ENCODE measurements at places on chromosomes 7 and 10.

DNA sequence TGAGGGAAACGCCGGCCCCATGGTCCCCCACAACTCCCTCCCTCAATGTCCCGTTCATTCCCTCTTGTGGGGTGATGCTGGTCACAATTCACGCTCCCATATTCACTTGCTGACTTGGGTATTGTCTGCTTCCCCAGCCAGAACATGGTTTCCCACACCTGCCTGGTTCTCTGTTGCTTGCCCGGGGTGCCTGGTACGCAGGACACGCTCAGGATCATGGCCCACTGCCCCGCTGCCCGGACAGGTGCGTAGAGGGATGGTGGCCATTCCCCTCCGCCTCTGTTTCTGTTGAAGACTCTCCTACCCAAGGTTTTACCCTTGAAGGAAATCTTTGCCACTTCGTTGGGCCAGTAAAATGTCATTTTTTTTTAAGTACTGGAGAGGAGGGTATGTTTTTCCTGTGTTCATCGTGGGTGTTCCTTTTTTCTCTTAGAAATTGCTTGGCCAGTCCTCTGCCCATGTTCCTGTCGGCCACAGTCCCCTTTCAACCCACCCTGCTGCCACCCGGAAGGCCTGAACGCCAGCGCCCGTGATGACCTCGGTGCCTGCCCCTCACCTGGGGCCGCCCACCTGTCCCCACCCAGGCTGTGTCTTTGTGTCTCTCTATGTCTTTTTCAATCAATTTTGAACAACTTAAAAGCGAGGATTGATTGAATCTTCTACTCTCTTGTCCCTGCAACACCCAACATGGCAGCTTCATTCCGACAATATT lies 38.2 kb downstream of the FOXL3 start:
- DNase-seq = no peak

DNA sequence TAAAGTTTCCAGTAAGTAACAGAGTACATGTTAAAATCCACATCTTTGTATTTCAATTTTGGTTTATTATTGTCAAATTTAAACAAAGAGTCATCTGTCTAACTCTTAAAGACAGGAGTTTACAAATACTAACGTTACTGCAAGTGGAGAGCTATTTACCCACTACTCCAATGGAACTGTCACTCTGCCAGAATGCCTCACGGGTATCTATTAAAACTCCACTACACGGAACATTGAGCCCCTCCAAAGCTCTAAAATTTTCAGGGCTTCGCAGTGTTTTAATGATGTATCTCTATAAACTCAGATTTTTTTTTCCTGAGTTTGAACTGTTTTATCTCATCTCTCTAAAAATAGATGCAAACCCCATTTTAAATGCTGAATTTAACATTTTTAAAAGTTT lies 388.7 kb upstream of the SEMA3A start:
- DNase-seq = no peak

- DNase-seq = no peak
Measured at GRCh38 chr10:70289739-70290138, 5.9 kb upstream of the NPFFR1 start.

DNA sequence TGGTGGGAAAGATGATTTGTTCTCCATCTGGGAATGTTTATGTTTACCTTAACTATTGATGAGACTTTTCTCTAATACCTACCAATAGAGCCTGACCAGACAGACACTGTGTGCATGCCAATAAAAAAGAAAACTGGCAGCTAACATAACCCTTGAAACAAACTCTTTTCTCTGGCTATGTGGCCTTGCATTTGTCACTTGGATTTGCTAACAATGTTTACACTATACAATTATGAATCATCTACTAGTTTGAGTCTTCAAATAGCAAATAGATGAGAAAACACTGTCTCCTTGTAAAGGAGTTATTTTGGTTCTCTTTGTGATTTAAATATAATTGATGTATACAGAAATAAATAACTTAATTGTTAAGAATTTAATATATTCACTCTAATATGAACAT lies 273.1 kb downstream of the SEMA3D start:
- DNase-seq = no peak
